ENCODE measurements at places on chromosomes 4 and X. TPM values are rescaled to one million over a fixed set of nuclear protein-coding genes. Genes with fewer than 3 reads are reported as not detected.

Gene IL13RA2
- 1.5 TPM for total RNA-seq

Gene DMP1
- not detected for total RNA-seq

Gene GRPEL1
- 42.2 TPM for total RNA-seq

DNA sequence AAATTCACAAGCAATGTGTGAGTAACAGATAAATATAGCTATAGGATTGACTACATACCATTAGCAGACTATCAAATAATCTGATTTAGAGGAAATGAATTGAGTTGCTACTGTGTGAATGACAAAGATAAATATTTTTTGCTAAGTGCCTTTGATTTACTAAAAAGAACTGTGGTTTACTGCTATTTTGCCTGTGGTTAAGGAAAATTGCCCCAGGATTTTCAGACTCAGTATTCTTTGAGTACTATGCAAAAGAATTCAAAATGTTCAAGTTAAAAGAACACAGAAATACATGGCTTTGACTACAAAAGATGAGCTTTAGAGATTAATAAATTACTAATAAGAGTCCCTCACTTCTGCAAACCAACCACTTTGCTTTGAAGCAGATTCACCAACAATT, 853.8 kb downstream of the ADGRL3 start:
- DNase-seq: peak; percentile 20

- no peak for DNase-seq
Measured at GRCh38 chrX:42624524-42624923, 153.4 kb downstream of the PPP1R2C start.

- DNase-seq: no peak
Measured at GRCh38 chrX:93875621-93876282, 201.7 kb downstream of the FAM133A start.

DNA sequence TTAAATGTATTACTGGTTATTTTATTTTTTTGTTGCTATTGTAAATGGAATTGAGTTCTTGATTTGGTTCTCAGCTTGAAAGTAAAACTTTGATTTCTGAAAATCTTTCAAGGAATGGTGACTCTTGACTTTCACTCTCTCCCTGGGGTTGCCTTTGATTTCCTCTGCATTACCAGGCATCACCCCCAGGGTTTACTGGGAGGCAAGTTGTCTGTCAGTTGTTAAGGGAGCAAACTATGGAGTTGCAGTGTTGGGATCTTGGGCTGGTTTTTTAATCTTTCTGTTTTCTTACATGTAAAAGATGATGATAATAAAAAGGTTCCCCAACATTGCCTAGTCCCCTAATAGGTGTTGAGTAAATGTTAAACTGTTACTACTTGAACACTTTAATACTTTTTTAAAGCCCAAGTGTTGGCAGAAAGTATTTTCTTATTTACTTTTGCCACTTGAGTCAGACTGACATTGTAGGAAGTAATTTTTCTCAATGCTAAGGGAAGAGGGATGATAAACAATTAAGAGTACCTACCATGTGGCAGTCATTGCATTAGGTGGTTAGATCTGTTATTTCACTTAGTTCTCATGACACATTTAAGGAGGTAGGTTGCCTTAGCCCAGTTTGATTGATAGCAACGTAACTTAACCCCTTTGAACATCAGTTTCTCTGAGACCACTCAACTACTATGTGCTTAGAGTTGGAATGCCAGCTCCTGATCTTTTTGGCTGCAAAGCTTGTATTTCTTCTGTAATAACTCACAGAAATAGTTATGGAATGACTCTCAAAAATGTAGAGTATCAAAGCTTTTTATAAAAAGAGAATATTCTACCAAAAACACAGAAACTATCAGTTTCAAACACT, 67.1 kb downstream of the DCLK2 start:
- no peak for DNase-seq

DNA sequence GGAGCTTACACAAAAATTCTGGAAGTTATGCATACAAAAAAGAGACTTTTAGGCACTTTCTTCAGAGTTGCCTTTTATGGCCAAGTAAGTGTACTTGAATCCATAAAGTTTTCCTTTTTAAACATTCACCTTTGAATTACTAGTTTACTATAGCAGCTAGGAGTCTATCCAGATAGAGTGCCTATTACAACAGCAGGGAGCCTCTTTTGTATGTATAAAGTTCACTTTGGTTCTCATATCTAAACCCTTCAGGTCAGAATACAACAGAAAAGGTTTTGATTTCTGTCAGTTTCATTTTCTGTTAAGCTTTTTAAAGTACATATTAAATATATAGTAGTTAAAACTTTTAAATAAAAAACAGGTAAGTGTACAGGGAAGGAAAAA, 51.4 kb upstream of the IL13RA1 start:
- no peak for DNase-seq

- DNase-seq: no peak
Measured at GRCh38 chrX:13430136-13430827, 110.4 kb upstream of the ATXN3L start.

DNA sequence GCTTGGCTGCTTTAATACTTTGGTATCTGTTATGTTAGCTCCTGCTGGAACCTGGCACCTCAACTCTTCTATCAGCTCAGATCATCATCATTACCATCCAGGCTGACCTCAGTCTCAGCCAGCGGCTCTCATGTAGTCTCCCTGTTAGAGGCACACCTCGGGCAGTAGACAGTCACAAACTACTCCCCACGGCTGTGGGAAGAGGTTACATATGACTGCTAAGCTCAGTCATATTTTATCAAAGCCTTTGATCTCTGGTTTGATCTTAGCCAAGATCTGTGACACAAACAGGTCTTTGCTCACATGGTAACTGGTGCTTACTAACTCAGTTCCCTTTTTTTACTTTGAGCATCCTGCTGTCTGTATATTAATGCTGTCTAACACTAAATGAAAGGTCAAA, 384.9 kb downstream of the CENPC start:
- no peak for DNase-seq

DNA sequence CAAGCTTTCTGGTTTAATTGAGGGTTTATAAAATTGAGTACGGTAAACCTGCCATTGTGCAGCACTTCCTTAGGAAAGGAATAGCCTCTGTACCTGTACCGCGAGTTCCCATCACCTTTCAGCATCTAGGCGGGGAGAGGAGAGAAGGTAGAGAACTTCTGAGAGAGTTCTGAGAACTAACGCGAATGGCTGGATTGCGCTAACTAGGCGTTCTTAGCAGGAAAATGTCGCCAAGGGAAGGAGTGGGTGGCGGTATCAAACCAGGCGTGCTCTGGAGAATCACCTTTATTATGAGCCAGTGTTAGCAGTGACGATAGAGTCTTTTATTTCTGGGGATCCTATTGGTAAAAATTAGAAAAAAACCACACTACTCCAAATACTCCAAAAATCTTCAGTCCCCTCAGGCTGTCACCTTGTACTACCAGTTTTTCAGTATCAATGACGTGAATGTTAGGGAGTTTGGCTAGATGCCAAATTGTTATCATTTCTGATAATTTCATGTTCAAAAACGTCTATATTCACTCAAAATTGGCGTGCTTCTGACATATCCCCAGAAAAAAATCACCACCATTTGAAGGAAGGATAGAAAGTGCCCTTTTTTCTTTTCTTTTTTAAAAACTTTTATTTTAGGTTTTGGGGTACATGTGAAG, 1.4 kb downstream of the UGT8 start:
- no peak for DNase-seq

DNA sequence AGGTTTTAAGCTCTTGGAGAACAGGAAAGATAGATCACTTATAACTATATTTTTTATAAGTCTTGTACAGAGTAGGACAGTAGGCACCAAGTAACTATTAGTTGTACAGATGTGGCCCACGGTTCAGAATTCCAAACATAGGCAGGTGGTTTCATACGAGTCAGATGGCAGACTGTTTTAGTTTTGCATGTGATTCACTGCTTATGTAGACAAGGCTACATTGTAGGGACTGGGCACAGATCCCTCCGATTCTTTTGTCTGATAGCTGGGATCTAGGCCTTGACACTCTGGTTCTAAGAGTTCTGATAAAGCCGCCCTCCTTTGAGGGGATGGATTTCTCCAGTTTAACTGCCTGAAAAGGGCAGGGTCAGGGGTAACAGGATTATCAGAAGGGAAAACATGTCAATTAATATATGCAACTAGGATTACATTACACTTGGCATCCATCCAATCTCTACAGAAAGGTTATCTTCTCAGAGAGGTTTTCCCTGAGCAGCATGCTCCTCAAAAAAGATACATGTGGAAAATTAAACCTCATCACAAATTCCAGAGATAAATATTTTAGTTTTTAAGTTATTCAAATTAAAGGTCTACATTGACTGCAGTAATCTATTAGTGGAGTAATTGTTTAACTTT, 87.8 kb downstream of the SPRY1 start:
- no peak for DNase-seq

- DNase-seq: no peak
Measured at GRCh38 chr4:188949596-188949995, 810.4 kb downstream of the TRIML1 start.

DNA sequence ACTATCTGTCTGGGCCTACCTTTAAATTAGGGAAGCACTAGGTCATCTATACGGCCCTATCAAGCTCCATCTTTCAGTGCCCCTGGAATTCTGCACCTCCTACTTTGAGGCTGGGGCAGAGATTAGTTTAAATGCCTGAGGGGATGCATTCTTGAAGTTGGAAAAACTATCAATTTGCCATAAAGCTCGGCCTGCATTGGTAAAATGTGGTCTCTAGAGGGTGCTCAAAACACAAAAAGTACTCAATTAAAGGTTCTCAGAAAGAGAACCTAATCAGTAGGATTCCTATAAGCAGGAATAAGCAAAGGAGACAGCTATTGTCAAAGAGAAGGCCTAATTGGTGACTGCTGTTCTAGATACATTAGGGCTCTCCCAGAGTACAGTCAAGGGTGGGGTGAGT, 111.7 kb downstream of the AMER1 start:
- peak; percentile 13 for DNase-seq

Measured in renal cortical epithelial cell (primary cell).